Thoracic aorta (tissue), 2 donors: ENCODE measurements at places on chromosomes 12 and 14. TPM values are rescaled to one million over a fixed set of nuclear protein-coding genes. Genes with fewer than 3 reads are reported as not detected.

Gene ATP6V1D
- 30.3 TPM for total RNA-seq

Gene RILPL2
- 18.1 TPM for total RNA-seq

Gene CSAD
- 70.8 TPM for total RNA-seq

Gene GZMH
- total RNA-seq: 14.7 TPM

Gene PTPRQ
- total RNA-seq: 2.3 TPM

Gene KCNMB4
- total RNA-seq: 1.9 TPM

Gene MAP3K9
- total RNA-seq: 0.63 TPM

Gene CFAP73
- total RNA-seq: not detected

Gene LPAR5
- total RNA-seq: 4.8 TPM

Gene KRT1
- 3.5 TPM for total RNA-seq

Gene DEGS2
- not detected for total RNA-seq

DNA sequence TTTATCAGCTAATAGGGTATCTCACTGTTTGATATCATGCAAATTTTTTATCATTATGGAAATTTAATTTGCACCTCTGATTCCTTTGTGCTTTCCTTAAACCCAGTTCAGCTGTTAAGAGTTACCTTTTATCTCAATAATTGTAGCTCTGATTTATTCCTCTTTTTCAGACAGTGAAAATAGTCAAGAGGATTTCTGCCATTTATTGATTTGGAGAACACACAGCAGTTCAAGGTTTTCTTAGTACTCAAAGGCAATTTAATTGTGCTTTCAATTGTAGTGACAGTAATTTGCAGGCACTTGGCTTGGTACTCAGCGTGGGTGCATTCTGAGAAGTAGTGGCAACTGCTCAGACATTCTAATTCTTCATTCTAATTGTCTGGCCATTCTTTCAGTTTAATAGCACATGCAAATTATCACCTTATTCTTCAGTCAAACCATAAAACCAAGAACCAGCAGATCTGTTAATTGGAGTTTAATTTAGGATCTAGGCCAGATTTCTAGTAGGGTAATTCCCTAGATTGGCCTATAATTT lies 709.3 kb downstream of the RPS29 start:
- DNase-seq: no peak

DNA sequence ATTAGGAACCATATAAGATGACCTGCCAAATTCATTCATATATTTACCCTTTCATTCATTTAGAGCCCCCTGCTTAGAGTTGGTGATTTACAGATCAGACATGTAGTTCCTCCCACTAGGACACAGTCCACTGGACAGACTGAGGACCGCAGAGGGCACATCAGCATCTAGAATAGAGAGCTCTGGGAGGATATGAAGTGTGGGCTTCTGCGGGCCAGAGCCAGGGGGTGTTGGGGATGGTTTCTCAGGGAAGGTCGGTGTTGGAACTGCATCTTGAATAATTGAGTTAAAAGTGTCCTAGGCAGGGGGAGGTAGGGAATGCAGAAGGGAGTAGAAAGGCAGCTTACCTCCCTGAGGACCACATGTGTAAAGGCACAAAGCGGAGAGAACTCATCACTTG lies 42.9 kb downstream of the KLC1 start:
- DNase-seq: no peak

DNA sequence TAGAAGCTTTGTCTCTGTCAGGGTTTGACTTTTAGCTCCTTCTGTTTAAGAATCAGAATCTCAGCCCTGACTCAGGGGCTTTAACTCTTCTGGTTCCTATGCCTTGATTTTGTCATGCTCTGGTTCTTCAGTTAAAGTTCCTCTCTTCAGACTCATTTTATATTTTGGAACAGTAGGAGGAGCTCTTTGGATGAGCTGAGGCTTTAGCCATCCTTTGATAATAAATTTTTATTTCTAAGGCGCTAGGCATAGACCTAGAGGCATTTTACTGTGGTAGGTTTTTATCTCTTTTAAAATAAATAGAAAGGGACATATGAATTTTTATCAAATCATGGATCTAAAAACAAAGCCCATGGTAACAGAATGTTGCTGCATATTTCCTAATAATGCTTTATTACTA lies 51.7 kb downstream of the ATP23 start:
- no peak for DNase-seq

DNA sequence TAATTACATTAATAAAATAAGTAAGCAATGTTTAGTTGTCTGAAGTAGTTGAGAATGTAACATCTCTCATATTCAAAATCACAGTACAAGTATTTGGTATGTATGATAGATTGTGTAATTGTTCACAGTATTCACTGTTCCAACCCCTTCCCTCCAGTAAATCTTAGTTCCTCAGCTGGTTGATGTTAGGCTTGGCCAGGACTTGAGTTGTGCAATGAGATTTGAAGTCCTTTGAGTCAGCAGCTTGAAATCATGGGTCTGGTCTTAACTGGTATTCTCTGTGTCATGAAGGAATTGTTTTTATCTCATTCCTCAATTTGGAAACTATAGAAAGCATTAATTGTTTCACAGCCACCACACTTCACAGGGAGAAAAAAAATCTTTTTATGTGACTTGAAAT lies 477.1 kb downstream of the FSCB start:
- DNase-seq: no peak

GRCh38 chr12:103813949-103814348 lies 27.1 kb downstream of the NT5DC3 start:
- DNase-seq: no peak

DNA sequence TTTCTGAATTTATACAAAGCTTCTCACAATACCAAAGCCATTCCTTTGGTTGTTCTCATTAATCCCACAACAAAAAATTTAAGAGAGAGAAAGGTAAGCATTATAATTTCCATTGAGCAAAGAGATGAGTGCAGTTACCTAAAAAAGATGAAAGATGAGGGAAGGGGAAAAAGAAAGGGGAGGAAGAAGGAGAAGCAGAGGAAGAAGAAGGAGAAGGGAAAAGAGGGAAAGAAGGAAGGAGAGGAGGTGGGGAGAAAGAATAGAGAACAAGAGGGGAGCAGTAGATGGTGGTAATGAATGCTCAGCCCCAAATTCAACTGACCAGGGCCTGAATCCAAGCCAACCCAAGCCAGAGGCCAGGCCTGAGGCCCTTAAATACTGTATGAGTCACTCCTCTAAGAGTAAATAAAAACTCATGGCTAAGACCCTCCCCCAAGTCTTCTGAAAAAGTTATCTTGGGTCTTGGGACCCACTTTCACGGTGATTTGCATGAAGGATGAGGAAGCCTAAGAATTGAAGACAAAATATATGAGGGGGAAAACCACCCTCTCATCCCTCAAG lies 144.6 kb downstream of the ITPR2 start:
- DNase-seq: no peak

GRCh38 chr12:617304-617915 lies 45.8 kb downstream of the NINJ2 start:
- DNase-seq: no peak

DNA sequence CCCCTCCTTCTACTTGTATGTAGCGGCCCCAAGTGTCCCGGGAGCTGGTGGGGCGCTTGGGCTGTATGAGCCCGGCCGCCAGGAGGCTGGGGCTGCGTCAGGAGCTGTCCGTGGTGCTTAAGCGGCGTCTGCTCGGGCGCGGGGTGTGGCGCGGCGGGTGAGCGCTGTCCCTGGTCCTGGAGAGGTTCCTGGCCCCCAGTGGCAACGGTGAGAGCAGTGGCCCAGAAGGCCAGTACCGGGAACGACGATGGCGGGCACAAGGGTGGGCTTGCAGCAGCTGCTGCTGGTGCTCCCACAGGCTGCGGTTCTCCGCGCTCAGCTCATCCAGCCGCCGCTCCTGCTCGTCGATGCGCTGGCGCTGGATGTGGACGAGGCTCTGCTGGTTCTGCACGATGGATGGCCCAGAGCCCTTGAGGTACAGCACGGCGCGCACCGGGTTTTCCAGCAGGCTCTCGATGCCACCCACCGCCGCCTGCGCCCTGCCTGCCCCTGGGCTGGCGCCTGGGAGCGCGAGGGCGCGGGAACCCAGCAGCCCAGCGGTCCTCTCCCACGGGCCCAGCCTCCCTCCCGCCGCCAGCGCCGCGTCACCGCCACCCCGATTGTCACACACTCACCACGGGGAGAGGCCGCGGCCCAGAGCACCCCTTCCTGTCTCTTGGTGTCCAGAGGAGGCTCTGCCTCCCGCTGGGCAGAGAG lies 41.9 kb upstream of the FKBP4 start:
- DNase-seq: no peak
